ENCODE measurements at places on chromosomes 3 and 15. TPM values are rescaled to one million over a fixed set of nuclear protein-coding genes. Genes with fewer than 3 reads are reported as not detected.

The LDHAL6B gene
- total RNA-seq: not detected

- H3K4me1 ChIP-seq: no peaks in the 10 kb centered on the region
- H3K27me3 ChIP-seq: peaks cover 14% of the 10 kb centered on the region
- DNase-seq: no peak
- H3K4me3 ChIP-seq: no peak overlapping the region
- H3K27ac ChIP-seq: no peak overlapping the region
- H3K36me3 ChIP-seq: no peaks in the 10 kb centered on the region
These were observed 36.5 kb downstream of the AQP9 start for GRCh38 chr15:58174709-58175108.

GRCh38 chr3:10088256-10088655, 19.8 kb downstream of the FANCD2OS start:
- peaks cover 17% of the 10 kb centered on the region for H3K36me3 ChIP-seq
- no peak overlapping the region for H3K4me3 ChIP-seq
- H3K27ac ChIP-seq: no peak overlapping the region
- no peaks in the 10 kb centered on the region for H3K27me3 ChIP-seq

GRCh38 chr3:10017636-10018292, 8.5 kb upstream of the FANCD2 start:
- H3K4me3 ChIP-seq: no peak overlapping the region
- no peaks in the 10 kb centered on the region for H3K4me1 ChIP-seq
- no peaks in the 10 kb centered on the region for H3K27me3 ChIP-seq
- no peak overlapping the region for H3K27ac ChIP-seq
- DNase-seq: no peak

The PLSCR4 gene
- total RNA-seq: not detected

The IQCF5 gene
- not detected for total RNA-seq

- no peak overlapping the region for H3K4me3 ChIP-seq
- no peaks in the 10 kb centered on the region for H3K27me3 ChIP-seq
- no peaks in the 10 kb centered on the region for H3K4me1 ChIP-seq
- DNase-seq: no peak
- H3K27ac ChIP-seq: no peak overlapping the region
These were observed 143.5 kb downstream of the PDE8A start for GRCh38 chr15:85125056-85125661.

DNA sequence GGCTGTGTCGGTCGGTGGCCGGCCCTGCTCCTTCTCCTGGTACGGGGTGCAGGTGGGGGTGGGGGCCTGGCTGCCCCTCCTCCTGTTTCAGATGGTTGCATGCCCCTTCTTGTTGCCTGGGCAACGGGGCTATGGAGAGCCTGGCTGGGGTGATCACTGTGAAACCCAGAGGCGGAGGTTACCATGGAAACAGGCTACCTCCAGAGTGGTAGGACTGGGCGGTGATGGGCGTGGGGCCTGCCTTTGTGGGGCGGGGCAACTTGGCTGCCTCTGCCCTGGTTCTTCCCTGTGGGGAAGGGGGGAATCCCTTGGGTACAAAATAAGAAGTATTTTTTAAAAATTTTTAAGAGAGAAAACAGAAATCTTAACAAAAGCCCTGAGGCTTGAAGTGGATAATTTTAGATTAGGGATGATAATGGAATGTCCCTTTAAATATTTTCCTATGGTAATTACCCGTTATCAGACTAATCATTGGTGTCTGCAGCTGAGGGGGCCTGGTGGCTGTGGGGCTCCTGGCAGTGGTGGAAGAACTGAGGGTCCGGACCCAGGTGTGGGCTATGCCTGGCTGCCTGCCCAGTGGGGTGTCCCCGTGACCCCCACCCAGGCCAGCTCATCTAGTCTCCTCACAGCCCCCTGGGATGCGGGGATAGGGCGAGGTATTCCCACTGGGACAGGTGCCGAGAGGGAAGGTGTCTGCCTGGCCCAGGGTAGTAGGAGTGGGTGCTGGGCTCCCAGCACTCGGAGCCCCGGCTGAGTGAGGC, 32.5 kb downstream of the PLXNA1 start:
- no peaks in the 10 kb centered on the region for H3K27me3 ChIP-seq
- DNase-seq: no peak
- H3K36me3 ChIP-seq: peaks cover 23% of the 10 kb centered on the region
- no peak overlapping the region for H3K4me3 ChIP-seq

DNA sequence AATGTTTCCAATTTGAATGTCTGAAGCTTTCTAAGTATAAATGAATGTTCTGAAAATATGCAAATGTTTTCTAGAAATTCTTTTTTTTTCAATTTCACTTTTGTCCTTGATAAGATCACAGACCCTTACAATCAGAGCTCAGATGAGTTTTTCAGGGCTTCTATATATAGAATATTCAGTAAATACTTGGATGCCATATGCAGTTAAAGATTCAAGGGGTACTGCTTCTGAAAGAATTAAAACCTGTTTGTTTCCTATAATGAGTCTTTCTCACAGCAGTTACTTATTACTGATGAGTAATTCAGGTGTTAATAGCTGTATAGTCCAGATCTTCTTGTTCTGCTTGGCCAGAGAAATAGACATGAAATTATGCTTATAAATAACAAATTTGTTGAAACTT, 812.6 kb downstream of the ZPLD1 start:
- H3K4me3 ChIP-seq: no peak overlapping the region
- H3K27ac ChIP-seq: no peak overlapping the region
- H3K4me1 ChIP-seq: no peaks in the 10 kb centered on the region
- DNase-seq: no peak

All from CD4-positive, alpha-beta T cell (primary cell).